ENCODE measurements at places on chromosomes 5 and 9. TPM values are rescaled to one million over a fixed set of nuclear protein-coding genes. Genes with fewer than 3 reads are reported as not detected.

Gene ISL1
- polyA plus RNA-seq, result 15.2 TPM

Gene CSF1R
- polyA plus RNA-seq, result 0.25 TPM

Gene SHISAL2B
- not detected for polyA plus RNA-seq

DNA sequence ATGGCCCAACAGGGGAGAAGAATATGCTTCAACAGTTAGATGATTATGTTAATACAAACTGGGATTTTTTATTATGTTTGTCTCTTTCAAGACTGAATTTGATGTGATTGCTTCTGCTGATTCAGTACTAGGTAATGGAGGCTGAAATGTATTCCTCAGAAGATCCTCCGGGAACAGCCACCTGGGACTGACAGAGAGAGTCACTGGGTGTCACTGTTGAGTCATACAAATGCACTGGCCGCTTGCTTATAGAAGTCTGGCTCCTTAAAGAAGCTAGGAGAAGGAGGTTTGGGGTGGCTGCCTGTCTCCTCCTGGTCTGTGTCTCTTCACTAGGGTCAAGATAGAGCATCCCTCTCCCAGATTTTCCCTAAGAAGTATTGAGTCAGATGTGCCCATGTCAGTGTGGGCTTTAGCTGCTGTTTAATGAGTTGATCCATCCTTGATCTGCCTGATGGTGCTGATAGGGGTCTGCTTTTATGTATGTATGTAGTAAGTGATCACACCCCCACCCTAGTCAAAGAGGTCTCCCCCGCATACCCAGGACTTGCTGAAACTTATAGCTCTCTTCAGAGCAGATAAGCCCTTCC lies 773.4 kb downstream of the BRINP1 start:
- peak; percentile 28 for DNase-seq

DNA sequence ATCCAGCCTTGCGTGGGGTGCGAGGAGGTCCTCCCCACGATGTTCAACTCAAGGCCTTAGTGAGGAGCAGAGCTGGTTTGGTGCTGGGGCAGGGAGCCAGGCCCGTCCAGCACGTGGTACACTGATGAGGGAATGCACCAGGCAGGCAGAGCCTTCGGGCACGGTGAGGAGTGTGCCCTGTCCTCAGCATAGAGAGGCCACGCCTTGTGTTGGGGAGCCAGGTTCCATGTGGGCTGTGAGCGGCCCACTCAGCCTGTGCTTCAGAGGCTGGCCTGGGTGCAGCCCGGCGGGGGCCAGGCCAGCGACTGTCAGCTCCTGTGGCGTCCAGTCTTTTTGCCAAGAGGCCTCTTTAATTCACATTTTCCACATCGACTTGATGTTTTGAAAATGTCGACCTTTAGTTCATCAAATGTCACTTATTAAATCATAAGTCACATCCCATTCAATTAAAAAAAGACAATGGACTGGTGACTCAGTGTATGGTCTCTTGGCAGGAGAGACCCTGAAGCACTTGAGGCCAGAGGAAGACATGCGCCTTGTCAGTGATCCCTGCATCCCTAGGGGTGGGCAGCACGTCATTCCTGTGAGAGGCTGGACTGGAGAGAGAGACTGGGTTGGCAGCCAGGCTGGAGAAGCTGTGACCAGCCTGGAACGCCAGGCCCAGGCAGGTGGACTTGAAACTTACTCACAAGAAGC lies 21.7 kb downstream of the ERGIC1 start:
- DNase-seq, result peak; percentile 43

DNA sequence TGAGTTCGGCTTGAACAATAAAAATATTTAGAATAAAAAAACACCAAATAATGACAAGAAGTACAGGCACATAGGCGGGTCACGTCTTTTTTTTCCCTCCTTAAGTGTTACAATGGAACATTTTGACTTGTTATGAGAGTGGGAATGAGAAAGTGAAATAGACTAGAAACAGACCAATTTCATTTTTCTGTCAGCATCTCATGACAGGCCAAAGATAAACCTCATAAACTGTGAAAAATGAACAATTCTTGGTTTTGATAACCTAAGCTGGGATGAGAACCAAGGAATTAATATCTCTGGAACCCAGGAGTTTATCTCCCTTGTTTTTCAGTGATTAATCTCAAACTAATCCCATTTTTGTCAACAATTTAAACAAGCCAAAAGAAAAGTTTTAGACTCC lies 299.5 kb downstream of the SLIT3 start:
- no peak for DNase-seq

- DNase-seq, result no peak
Measured at GRCh38 chr9:22039258-22039657, 30.2 kb upstream of the CDKN2B start.

All from SK-N-SH (cell line).